ENCODE measurements at places on chromosomes 2 and 18.

DNA sequence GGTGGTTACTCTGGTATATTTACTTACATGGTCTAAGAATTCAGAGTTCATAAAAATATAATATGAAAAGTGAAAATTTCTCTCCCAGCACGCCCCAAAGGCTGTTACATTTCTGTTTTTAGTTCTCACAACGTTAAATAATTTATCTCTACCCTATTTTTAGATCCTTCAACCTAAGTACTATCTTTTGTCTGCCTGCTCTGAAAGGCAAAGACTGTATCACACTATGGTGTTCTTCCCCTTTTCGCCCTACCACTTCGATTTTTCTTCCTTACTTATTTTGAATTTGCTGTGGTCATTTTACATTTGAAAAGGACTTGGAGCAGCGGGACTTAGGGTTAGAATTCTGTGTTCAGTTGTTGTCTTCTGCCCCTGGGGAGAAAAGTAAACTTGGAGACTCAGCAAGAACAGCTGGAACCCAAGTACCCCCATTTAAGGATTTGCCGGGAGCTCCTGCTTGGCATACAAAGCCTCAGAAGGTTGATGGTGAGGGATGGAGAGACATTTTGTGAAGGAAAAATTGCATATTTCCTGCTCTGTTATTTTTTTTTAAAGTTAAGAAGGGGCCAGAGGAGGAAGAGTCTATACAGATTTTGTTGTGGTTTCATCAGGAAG, 19.0 kb downstream of the ADAM23 start:
- no peak for DNase-seq

DNA sequence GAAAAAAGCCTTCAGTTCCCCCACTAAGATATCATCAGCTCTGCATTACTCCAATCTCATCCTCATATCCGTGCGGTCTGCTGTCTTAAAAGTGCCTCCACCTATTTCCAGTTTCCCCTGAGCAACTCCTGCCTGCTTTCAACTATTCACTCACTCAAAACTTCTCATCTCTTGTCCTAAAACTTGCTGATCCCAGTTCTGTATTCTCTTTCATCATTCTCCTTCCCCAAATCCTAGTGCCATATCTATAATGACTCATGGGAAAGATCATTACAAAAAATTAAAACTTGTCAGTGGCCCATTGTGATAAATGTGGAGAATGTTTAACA, 20.0 kb downstream of the ACVR1 start:
- no peak for DNase-seq

DNA sequence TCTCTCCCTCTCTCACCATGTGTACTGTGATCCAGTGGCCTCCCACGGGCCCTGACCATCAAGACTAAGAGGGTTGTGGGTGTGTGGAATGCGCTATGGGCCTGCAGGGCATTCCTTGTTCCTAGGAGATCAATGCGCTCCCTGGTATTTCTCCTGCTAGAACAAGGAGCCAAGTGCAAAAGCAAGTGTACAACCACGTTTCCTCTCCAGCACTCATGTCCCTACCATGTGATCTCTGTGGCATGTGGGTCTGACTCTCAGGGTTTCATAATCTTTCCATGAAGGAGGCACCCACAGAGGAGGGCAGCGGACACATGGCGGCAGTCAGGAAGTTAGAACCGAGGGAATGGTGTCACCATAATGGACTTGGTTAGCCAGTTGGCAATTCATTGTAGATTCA, 91.4 kb downstream of the MAPK4 start:
- no peak for DNase-seq

- DNase-seq = no peak
Observed at GRCh38 chr2:190200603-190201002, 119.0 kb downstream of the HIBCH start.

DNA sequence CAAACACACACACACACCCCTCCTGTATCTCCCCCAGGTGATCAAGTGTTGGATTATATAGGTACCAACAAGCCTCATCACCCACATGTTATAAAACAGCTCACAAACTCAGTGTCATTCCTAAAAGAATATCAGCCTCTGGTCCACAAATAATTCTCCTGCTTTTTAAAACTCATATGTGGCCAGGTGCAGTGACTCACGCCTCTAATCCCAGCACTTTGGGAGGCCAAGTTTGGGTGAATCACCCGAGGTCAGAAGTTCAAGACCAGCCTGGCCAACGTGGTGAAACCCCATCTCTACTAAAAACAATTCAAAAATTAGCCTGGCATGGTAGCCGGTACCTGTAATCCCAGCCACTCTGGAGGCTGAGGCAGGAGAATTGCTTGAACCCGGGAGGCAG, 87.8 kb downstream of the LRATD1 start:
- no peak for DNase-seq

DNA sequence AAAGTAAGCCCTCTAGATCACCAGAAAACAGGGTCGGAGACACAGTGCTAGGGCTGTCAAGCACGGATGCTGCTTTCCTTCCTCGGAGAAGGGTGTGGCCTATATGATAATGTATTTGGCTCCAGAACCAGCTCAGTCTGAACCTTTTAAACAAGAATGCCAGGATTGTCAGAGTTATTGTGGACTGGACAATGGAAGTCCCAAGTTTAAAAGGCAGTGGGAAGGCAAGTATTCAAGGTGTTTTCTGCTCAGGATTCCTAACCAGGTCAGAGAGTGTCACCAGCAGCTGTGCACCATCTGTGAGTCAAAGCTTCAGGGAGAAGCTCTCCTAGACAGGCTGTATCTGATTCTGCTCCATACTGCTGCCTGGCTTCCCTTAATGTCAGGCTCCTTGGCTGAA, 94.8 kb downstream of the SPOPL start:
- DNase-seq = no peak

DNA sequence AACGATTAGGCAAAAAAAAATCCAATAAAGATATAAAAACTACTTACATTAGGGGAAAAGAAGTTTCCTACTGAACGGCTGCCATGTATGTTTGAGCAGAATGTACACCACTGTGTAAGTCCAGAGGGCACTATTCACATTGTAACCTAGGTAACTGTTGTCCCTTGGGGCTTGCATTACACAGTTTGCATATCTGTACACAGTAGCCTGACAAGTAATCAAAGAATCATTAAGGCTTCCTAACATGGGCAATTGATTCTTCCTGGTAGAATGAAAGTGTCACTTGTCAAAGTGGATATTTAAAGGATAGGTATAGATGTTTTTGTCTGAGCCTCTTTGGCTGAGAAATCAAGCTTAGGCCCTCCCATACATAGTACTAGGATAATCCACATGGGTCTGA, 39.1 kb downstream of the PLEK start:
- DNase-seq = no peak

GRCh38 chr2:195212586-195212985, 444.4 kb upstream of the SLC39A10 start:
- DNase-seq = no peak
